ENCODE measurements at places on chromosomes 7 and 10. TPM values are rescaled to one million over a fixed set of nuclear protein-coding genes. Genes with fewer than 3 reads are reported as not detected.

CRCP gene
- total RNA-seq: 53.6 TPM

PNLIPRP3 gene
- not detected for total RNA-seq

NXPH1 gene
- 34.9 TPM for total RNA-seq

MACC1 gene
- 0.25 TPM for total RNA-seq

HOXA3 gene
- total RNA-seq: not detected

FAM13C gene
- total RNA-seq: 15.2 TPM

MYL10 gene
- not detected for total RNA-seq

TMEM72 gene
- not detected for total RNA-seq

CRTAC1 gene
- 6.6 TPM for total RNA-seq

ADRB1 gene
- 2.0 TPM for total RNA-seq

NEBL gene
- 43.0 TPM for total RNA-seq

RBM17 gene
- total RNA-seq: 36.9 TPM

CRHR2 gene
- 0.98 TPM for total RNA-seq

HMX2 gene
- total RNA-seq: not detected

HOXA7 gene
- not detected for total RNA-seq

C10orf62 gene
- not detected for total RNA-seq

Data from temporal lobe (tissue), 4 donors.